ENCODE measurements at places on chromosomes 7 and 10. TPM values are rescaled to one million over a fixed set of nuclear protein-coding genes. Genes with fewer than 3 reads are reported as not detected.

GRCh38 chr7:80968606-80969005 is 49.8 kb upstream of the SEMA3C start:
- no peaks in the 10 kb centered on the region for H3K4me1 ChIP-seq
- H3K27me3 ChIP-seq = no peaks in the 10 kb centered on the region
- H3K27ac ChIP-seq = no peak overlapping the region
- no peak overlapping the region for H3K4me3 ChIP-seq
- DNase-seq = no peak

FAM24A gene
- not detected for total RNA-seq

- H3K4me3 ChIP-seq = no peak overlapping the region
- no peaks in the 10 kb centered on the region for H3K4me1 ChIP-seq
- DNase-seq = no peak
- H3K27ac ChIP-seq = no peak overlapping the region
- H3K27me3 ChIP-seq = no peaks in the 10 kb centered on the region
- H3K36me3 ChIP-seq = no peaks in the 10 kb centered on the region
These were observed 242.6 kb downstream of the TWIST1 start for GRCh38 chr7:18874880-18875279.

HOGA1 gene
- not detected for total RNA-seq

GRCh38 chr10:96025566-96025965 is 17.8 kb upstream of the CCNJ start:
- no peak overlapping the region for H3K27ac ChIP-seq
- H3K4me3 ChIP-seq = no peak overlapping the region
- no peak for DNase-seq
- no peaks in the 10 kb centered on the region for H3K4me1 ChIP-seq

DNA sequence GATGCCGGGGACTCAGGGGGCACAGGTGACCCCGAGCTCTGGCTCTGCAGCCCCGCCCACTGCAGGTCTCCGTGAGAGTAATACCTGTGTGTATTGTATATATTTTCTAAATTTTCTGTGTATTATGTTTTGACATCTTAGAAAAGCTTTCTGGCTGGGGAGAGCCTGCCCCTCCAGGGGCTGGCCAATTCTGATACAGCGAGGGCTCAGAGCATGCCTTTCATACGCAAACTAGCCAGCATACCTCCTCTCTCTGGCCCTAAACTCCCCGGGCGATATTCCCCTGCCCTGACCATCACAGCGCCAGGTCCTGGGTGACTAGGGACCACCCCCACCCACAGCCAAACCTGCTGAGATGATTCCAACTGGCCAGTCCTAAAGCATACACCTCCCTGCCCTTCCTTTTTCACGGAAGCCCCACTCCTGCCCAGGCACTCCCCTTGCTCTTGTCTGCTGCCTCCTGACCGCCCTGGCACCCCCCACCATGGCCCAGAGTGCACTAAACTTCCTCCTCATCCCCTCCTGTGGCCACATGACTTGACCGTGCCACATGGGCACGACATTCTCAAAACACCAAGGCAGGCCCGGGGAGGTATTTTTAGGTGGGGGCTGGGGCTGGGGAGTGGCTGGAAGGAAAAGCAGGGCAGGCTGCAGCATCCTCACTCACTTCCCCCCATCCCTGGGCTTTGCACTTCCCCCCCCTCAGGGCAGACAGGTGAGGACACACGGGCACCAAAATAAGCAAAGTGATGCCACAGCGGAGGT is 61.5 kb downstream of the INSIG1 start:
- no peak overlapping the region for H3K27ac ChIP-seq
- no peak overlapping the region for H3K4me3 ChIP-seq
- no peak for DNase-seq
- H3K36me3 ChIP-seq = no peaks in the 10 kb centered on the region

GRCh38 chr7:945147-945555 is 9.3 kb downstream of the ADAP1 start:
- H3K4me1 ChIP-seq = no peaks in the 10 kb centered on the region
- no peaks in the 10 kb centered on the region for H3K27me3 ChIP-seq
- DNase-seq = no peak

ARMS2 gene
- not detected for total RNA-seq
